ENCODE measurements at places on chromosomes 4 and X. TPM values are rescaled to one million over a fixed set of nuclear protein-coding genes. Genes with fewer than 3 reads are reported as not detected.

DNA sequence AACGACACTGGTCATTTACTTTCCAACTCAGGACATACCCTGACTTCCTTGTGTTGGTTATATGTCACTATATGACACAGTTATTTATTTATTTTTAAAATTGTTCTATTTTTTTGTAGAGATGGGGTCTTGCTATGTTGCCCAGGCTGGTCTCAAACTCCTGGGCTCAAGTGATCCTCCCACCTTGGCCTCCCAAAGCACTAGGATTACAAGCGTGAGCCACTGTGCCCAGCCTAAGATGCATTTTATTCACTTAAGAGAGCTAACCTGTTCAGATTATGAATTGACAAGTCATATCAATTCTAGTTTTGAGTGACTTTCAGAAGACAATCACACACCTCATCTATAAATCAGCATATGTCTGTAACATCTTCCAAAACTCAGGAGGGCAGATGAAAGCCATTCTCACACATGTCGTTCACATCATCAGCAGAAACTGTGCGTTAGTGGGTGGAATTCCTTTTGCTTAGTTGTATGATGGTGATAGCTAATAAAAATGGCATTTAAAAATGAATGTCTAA, 9.4 kb upstream of the RHOH start:
- no peak for DNase-seq

DNA sequence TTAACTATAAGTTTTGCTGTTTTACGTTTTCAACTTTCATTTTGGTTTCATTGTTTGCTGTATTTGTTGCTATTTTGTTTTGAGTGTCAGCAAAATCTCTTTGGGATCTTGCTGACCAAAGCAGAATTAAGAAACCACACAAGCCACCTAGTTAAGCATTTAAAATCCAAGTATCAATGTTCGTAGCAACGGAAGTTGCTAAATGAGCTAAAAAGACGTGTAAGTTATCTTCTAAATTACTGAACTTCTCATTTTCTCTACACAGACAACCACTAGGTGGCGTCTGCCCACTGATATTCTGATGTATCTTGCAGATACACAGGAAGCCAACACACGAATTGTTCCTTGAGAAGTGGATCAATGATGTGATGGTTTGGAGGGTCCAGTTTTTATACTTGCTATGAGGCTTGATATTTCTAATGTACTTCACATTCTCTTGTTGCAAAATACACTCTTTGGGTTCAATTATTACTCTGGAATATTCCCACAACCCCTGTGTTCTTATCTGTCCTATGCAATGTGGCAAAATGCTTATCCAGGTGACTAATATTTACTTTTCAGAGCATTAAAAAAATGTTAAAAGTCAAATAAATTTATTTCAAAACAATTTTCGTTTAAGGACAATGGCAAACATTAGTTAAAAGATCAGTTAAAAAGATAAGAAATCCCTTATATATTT, 250.5 kb downstream of the TECRL start:
- peak; percentile 67 for DNase-seq

GRCh38 chr4:182801636-182802035, 115.5 kb downstream of the DCTD start:
- no peak for DNase-seq

- no peak for DNase-seq
Observed at GRCh38 chr4:138085736-138086305, 156.3 kb downstream of the SLC7A11 start.

- no peak for DNase-seq
Observed at GRCh38 chr4:128787509-128788311, 21.8 kb upstream of the JADE1 start.

DNA sequence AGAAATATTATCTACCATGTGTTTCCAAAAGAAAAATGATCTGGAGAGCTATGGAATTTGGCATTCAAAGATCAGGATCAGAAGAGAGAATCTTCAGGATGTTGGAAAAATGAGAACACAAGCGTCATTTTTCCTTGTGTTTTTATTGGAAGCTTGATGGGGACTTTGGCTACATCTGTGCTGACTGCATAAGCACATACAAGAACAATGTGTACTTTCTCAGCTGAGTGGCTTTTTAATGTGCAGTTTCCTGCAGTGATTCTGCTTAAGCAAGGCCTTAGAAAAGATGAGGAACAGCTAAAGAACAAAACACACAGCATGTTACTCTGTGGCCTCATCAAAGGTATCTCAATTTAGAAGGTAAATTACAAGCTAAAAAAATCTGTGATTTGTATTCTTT, 1039.9 kb downstream of the GLUD2 start:
- no peak for DNase-seq

DNA sequence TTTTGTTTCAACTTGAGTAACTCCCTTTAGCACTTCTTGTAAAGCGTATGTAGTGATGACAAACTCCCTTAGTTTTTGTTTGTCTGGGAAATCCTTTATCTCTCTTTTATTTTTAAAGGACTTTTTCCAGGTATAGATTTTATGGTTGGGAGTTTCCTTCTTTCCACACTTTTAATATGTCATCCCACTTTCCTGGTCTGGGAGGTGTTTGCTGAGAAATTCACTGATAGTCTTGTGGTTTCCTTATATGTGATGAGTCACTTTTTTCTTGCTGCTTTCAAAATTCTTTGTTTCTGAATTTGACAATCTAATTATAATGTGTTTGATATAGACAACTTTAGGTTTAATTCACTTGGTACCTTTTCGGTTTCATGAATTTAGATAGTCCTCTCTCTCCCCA, 353.9 kb downstream of the GPAT3 start:
- no peak for DNase-seq

DNA sequence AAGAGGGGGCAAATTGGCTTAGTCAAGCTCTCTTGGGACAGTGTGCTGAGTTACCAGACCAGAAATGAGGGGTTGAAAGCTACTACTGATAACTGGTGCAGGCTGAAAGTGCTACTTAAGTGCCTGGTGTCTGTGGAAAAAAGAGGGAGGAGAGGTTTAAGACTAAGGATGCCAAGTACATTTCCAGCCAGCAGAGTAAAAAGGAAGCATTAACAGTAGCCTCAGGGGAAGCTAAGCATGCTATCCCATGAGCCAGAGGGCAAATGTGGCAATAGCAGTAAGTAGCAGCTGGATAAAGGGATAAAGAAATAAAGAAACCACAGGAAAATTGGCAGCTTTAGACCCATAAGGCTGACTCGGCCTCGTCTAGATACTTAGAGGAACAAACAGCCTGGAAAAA, 196.3 kb upstream of the MAB21L2 start:
- no peak for DNase-seq

- DNase-seq, result no peak
Observed at GRCh38 chr4:95546221-95546620, 2.6 kb downstream of the UNC5C start.

GRCh38 chrX:82961129-82961528, 547.0 kb upstream of the POU3F4 start:
- no peak for DNase-seq

GRCh38 chrX:108732630-108733321, 3.6 kb downstream of the IRS4 start:
- no peak for DNase-seq

- DNase-seq, result peak; percentile 84
Observed at GRCh38 chrX:151396825-151397740, at the start of gene VMA21. Gene VMA21 (plus strand): TSS chrX:151397206. CDS start chrX:151397309, 103 bp downstream.

- no peak for DNase-seq
Observed at GRCh38 chrX:154050113-154050495, 30.4 kb upstream of the IRAK1 start.

- no peak for DNase-seq
Observed at GRCh38 chr4:5821665-5822358, 71.1 kb downstream of the CRMP1 start.

DNA sequence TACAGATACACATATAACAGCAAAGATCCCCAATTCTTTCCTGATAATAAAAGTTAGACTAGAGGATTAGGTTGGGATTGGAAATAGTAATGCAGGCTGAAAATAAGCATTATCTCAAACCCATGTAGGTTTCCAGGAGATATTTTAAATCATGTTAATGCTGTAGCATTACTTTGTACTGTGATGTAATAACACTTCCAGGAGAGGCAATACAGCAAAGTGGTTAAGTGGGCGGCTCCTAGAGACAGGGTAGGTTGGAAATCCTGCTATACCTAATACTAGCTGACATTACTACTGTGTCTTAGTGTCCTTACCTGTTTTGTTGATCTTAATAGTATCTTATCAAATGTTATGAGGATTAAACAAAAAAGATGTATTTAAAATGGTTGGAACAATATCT, 9.6 kb downstream of the PAICS start:
- DNase-seq, result no peak

- no peak for DNase-seq
Observed at GRCh38 chr4:73453701-73454005, 17.6 kb downstream of the AFP start.

GRCh38 chrX:154542723-154543424, 3.8 kb downstream of the G6PD start:
- no peak for DNase-seq

- no peak for DNase-seq
Observed at GRCh38 chr4:150080875-150081274, 2.6 kb downstream of the DCLK2 start.

DNA sequence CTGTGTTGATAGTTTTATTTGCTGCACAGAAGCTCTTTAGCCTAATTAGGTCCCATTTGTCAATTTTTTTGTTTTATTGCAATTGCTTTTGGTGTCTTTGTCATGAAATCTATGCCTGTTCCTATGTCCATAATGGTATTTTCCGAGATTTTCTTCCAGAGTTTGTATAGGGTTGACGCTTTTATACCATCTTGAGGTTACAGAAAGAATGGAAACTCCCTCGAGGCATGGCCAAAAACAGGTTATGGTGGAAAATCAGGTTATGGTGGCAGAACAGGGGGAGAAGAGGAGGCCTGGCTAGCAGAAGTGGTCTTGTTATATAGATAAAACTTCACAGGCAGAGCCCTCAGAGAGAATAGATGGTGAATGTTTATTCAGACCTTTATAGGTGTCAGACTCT, 21.6 kb downstream of the OPHN1 start:
- no peak for DNase-seq

DNA sequence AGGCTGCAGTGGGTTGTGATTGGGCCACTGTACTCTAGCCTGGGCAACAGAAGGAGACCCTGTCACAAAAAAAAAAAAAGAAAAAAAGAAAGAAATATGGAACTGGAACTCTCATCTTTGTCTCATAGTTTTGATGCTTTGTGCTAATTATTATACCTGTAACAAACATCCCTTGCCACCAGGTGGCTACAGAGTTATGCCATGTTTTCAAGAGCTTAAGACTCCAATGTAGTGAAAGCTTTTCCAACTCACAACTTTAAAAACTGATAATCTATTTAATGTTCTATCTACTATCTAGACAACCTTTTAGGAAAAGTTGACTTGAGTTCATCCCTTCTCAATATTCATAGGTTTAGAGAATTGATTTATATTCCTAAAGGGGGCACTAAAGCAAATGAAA, 42.4 kb downstream of the HTR2C start:
- DNase-seq, result no peak

DNA sequence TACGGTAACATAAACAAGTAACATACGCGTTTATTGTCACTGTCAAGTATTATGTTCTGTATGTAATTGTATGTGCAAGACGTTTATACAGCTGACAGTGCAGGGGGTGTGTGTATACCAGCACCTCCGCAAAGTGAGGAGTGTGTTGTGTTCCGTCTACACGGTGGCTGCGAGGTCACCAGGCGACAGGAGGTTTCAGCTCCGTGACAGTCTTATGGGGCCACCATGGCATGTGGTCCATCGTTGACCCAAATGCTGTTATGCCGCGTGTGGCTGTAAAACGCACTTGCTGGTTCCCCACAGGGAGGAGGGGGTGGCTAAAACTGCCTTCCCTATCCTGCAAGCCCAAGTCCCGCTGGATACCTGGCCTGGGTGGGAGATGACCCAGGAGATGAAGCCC, 25.0 kb downstream of the NSG1 start:
- DNase-seq, result no peak

GRCh38 chrX:134929808-134930207, 61.0 kb upstream of the SMIM10 start:
- no peak for DNase-seq

DNA sequence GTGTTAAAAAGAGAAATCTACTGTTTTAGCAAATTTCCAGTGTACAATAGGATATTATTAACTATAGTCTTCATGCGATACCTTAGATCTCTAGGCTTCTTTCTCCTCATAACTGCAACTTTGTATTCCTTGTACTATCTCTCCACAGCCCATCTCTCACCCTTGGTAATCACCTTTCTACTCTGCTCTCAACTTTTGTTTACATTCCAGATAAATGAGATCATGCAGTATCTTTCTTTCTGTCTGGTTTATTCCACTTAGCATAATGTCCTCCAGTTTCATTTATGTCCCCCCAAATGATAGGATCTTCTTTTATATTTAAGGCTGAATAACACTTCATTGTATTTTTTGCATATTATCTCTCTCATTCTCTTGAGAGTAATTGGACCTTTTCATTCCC, 165.5 kb downstream of the HS3ST1 start:
- DNase-seq, result no peak

GRCh38 chr4:170229006-170229405, 139.2 kb upstream of the AADAT start:
- DNase-seq, result no peak

DNA sequence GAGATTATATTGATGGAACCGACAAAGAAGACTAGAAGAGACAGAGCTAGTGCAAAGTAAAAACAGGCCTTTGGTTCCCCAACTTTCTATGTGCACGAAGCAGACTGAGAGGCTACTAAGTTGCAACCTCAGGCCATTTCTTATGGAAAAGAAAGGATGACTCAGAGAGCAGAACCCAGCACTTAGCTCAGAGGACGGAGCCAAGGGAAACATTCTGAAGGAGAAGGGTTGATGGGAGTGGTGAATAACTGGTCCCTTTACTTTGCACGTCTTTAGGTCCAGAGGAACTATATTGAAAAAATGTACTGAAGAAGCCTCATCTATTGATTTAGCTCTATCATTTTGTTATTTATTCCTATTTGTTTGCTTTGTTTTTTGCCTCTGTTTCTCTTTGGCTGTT, 182.1 kb downstream of the CPE start:
- no peak for DNase-seq

- DNase-seq, result peak; percentile 82
Observed at GRCh38 chrX:154051201-154051810, 31.6 kb upstream of the IRAK1 start.

GRCh38 chr4:110130576-110131358, 67.6 kb downstream of the ELOVL6 start:
- no peak for DNase-seq

DNA sequence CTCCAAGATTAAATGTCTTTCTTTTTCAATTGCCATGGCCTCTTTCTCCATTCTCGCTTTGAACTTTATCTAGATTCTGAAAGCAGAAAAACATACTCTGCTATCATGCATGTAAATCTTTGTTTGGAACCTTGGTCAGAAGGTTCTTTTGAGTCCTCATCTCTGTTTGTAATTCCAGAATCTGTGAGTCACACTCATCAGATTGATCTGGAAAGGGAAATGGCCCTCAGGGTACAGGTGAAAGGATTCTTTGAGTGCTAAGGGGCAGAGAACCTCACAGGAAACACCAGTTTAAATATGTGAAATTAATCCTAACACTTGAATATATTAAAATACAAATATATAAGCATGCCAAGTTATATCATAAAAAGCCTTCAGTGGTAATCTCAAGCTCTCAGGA, 211.0 kb upstream of the ADGRL3 start:
- no peak for DNase-seq

POU4F2 gene
- not detected for total RNA-seq

CXorf49 gene
- total RNA-seq, result not detected

KLF8 gene
- 5.0 TPM for total RNA-seq

ZFP92 gene
- total RNA-seq, result 0.60 TPM

SPANXC gene
- total RNA-seq, result not detected

COL25A1 gene
- 0.55 TPM for total RNA-seq

SOX3 gene
- total RNA-seq, result not detected

FAM200B gene
- total RNA-seq, result 33.9 TPM

CT45A1 gene
- not detected for total RNA-seq

GAGE2A gene
- not detected for total RNA-seq

Data from mucosa of gallbladder (tissue), 1 donor.